ENCODE measurements at places on chromosomes 7 and 10.

GRCh38 chr10:75809003-75809402, 377.6 kb downstream of the LRMDA start:
- DNase-seq, result no peak

DNA sequence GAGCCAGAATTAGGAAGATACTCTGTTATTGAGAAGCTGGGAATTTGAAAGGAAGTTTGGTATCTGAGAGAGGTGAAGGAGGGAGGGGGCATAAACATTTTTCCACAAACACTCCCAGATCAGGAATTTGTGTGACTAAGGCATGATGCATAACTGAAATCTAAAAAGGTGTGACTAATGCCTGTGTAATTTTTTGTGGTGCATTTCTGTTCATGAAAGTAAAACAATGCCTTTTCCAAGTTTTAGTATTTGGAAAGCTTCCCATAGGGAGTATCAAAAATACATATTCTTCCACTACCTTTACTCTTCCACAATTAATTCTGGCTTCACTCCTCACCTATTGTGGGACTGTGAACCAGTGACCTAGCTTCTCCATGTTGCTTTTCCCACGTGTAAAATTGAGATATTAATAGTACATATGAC, 56.4 kb upstream of the CAV2 start:
- DNase-seq, result no peak

DNA sequence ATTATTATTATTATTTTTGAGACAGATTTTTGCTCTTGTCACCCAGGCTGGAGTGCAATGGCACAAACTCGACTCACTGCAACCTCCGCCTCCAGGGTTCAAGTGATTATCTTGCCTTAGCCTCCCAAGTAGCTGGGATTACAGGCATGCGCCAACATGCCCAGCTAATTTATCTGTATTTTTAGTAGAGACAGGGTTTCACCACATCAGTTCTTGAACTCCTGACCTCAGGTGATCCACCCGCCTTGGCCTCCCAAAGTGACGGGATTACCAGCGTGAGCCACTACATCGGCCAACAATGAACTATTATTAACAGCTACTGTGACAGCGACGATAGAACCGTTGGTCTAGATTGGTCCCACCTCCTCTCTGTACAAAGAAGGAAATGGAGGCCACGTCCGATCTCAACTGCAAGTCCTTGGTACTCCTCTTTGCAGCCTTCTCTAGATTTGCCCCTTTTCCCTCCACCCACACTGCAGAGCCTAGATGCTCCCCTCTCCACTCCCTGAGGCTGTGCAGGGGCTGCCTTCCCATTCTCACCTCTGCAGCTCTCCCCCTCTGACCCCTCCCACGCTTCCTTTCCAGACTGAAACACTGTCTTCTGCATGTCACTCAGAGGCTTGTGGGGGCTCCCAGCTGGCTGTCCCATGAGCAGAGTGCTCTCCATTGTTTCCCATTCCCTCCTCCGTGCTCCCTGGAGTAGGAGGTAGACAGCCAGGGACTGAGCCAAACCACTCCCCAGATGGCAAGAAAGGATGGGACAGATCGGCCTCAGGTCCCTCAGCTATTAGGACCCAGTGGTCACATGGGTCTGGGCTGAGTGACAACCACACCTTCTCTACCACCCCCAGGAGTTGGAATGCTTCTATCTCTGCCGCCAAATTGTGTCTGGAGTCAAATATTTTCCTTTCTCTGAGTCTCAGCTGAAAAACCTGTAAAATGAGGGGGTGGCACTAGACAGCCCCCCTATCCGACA, 2.3 kb downstream of the LOXL4 start:
- DNase-seq, result no peak

- no peak for DNase-seq
Measured at GRCh38 chr7:140581411-140581810, 59.2 kb downstream of the DENND2A start.

GRCh38 chr7:101644879-101645278, 15.8 kb upstream of the MYL10 start:
- DNase-seq, result no peak

DNA sequence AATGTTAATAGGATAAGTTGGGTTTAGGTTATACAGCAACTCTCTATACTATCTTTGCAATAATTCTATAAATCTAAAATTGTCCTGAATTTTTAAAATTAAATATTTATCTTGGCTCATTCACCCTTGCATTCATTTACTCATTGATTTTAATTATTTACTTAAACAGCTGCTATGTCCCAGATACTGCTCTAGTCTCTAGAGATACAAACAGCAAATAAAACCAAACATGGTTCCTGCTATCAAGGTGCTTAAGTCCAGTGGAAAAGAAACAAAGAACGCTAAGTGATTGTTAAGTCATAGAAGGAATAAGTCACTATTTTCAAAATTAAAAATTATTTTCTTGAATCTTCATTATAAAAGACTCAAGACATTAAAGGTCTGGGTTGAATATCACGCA, 29.9 kb upstream of the MAT1A start:
- DNase-seq, result no peak

DNA sequence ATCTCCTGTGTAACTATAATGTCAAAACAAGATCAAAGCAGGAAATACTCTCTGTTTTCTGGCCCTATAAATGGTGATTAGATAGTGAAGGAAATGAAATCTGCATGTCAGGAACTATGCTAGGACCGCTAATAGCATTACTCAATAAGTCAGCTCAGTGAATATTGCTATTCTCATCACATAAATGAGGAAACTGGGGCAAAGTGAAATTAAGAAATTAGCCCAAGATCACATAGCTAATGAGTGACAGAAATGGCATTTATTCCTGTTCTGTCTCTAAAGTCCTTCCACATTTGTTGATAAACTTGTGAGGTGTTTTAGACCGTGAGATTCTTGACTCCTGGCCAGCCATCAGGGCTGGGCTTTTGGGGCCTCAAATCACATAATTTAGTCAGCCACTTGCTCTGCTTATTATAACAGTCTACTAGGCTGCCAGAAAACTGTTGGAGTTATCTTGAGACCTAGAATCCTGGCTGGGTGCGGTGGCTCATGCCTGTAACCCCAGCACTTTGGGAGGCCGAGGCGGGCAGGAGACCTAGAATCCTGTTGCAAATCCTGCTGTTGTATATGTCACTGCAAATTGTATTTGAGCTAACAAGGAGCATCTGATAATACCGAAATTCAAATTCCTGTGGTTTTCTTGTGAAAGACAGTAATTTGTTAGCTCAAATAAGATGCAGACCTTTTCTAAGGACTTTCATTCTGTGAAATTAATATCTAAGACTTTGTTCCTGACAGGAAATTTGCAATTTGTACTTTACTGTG, 66.5 kb upstream of the SHTN1 start:
- DNase-seq, result no peak

GRCh38 chr10:35942057-35942456, 300.0 kb upstream of the FZD8 start:
- no peak for DNase-seq

DNA sequence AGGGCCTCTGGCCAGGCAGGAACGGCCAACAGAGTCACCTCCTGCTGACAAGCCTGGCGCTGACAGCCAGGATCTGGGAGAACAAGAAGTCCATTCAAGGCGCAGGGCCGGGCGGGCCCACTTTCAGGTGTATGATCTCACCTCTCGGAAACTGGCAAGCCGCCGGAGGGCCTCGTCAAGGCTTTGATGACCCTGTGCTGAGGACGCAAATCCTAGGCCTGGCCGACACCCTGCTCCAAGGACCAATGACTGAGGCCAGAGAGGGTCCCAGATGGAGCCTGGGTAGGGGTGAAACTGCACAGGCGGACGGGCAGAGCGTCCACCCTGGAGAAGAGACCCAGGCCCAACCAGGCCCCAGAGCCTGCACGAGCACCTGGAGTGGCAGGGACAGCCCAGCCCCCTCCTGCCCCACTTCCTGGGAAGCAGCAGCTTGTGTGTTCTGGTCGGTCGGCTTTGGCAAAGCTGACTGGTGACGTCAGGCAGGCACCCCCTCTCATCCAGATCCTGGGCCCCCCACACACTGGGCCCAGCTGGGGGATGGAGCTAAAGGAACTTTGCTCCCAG, 30.6 kb downstream of the MYL10 start:
- DNase-seq, result peak; percentile 86

DNA sequence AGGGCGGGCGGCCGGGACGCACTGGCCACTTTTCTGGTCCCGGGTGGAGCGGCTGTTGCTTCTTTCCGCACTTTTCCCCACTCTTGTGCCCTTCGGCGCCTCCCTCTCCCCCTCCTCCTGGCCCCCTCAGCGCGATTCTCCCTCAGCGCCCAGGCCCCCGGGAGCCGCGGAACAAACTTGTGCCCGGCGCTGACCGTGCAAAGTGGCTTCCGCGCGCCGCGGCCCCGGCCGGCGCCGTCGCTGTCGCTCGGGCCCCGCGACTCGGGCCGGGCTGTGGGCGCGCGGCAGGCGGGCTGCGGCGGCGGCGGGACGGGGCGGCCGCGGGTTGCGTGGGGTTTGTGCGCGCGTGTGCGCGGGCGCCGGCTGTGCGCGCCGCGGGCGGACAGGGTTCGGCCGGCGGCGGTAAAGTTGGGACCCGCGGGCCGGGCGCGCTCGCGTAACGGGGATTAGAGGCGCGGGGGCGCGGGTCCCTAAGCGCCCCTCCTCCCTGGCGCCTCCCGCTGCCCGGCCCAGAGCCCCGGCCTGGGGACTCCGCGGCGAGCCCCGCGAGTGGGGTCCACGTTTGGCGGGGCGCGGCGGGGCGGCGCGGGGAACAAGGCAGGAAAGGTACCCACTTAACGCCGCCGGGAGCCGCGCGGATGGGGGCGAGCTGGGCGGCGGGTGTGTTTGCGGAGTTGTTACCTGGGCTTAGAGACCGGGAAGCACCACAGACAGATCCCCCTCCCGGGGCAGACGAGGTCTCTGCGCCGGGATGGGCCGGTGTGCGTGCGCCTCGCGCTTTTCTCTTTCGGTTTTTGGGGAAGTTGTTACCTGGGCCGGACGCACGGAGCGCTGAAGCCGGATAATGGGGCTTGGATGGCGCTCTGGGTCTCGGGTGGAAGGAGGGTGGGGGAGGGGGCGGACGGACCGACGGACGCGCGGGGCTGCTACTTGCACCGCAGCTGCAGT, 860 bp downstream of the ZEB1 start:
- DNase-seq, result peak; percentile 89

DNA sequence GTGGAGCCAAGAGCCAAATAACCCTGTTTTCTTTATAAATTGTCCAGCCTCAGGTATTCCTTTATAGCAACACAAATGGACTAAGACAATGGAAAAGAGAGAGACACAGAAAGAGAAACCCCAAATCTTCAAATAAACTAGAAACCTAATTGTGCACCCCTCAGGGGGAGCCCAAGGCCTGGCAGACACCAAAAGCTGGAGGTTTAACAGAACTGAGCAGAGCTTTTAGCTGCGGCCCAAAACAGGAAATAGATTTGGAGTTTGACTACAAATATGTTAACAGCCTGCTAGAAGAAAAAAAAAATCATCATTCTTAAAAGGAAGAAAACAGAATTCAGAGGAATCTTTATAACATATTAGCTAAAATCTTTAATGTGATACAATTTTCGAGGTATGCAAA, 1135.0 kb downstream of the GATA3 start:
- no peak for DNase-seq

- no peak for DNase-seq
Measured at GRCh38 chr10:63286754-63287264, 153.7 kb downstream of the NRBF2 start.

DNA sequence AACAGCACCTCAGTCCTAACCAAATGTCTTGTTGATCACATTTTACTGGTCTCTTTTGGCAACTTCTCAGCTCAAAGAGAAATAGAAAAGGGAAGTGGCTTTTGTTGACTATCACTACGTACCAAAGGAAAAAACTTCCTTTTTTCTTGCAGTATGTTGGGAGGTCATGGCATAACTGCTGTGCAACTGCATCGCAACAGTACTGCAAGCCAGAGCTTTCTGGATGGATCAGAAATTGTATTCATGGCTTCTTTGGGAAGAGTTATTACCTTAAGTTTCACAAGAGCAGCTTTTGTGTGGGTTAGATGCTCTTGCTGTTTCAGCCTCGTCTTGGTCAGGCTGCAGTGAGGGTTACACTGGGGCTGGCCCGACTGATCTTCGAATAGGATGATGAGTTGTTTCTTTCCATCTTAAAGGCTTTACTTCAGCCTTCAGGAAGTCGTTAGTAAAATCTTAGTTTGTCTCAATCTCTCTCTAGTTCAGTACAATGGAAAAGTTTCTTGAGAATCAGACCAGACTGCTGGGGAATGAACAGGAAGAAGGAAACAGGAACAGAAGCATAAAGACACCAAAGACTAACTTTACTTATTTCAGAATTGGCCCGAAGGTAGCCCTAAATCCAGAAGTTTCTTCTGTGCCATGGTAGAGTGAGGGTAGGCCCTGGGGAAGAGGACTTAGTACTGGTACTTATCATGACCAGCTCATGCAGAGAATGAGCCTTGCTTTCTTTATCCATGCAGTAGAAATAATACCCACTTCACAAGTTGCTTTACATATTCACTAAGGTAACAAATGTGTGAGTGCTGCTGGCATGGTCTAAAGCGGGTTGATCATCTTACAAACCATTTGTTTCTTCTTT, 153.6 kb downstream of the CELF2 start:
- no peak for DNase-seq

- DNase-seq, result no peak
Measured at GRCh38 chr7:70069977-70070376, 471.7 kb downstream of the AUTS2 start.

GRCh38 chr10:97533888-97534287, 35.2 kb downstream of the UBTD1 start:
- DNase-seq, result no peak

DNA sequence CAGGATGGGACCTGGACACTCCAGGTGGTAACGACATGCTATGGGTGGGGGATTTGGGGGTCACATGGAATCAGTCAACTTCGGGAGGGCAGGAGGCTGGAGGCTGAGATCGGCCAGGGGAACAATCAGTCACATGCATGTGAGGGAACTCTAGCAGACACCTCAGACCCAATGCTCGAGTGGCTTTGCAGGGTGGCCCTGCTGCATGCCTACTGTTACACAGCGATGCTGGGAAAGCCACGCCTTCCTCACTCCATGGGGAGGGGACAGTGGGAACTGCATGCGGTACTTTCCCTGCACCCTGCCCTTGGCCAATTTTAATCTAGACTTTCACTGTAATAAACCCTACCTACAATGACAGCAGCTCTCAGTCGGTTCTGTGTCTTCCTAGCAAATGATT, 6.6 kb upstream of the ZNF32 start:
- no peak for DNase-seq

- no peak for DNase-seq
Measured at GRCh38 chr7:87370660-87371180, 25.3 kb downstream of the CROT start.

GRCh38 chr10:133359554-133359971, 1.7 kb upstream of the FUOM start:
- DNase-seq, result no peak

GRCh38 chr10:62529396-62529795, 155.2 kb downstream of the ZNF365 start:
- DNase-seq, result no peak
